H4 (cell line): ENCODE measurements at places on chromosomes 13 and 19. TPM values are rescaled to one million over a fixed set of nuclear protein-coding genes. Genes with fewer than 3 reads are reported as not detected.

Gene ZNF486
- total RNA-seq = 7.5 and 12.0 TPM in 2 replicates

Gene OR7A5
- total RNA-seq = not detected in 2 replicates

Gene FUT3
- total RNA-seq = not detected in 2 replicates

Gene FXYD3
- not detected in 2 replicates for total RNA-seq

Gene CYP2B6
- not detected in 2 replicates for total RNA-seq

GRCh38 chr13:39415008-39415802 lies 187.8 kb downstream of the LHFPL6 start:
- DNase-seq = no peak

DNA sequence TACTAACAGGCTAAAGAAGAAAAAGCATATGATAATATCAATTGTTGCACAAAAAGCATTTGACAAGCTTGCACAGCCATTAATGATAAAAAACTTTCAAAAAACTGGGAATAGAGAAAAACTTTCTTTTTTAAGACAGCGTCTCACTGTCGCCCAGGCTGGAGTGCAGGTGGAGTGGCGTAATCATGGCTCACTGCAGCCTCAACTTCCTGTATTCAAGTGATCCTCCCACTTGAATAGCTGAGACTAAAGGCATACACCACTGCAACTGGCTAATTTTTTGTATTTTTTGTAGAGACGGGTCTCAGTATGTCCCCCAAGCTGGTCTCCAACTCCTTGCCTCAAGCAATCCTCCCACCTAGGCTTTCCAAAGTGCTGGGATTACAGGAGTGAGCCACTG lies 382.8 kb downstream of the TSHZ3 start:
- DNase-seq = no peak

DNA sequence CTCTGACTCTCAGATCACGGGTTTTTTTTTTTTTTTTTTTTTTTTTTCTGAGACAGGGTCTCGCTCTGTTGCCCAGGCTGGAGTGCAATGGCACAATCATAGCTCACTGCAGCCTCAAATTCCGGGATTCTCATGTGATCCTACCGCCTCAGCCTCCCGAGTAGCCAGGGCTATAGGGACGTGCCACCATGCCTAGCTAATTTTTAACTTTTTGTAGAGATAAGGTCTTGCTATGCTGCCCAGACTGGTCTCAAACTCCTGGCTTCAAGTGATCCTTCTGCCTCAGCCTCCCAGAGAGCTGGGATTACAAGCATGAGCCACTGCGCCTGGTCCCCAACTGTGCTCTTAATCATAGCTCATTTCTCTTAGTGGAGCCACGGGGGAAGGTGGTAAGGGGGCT lies 4.6 kb upstream of the GRAMD1A start:
- DNase-seq = no peak

DNA sequence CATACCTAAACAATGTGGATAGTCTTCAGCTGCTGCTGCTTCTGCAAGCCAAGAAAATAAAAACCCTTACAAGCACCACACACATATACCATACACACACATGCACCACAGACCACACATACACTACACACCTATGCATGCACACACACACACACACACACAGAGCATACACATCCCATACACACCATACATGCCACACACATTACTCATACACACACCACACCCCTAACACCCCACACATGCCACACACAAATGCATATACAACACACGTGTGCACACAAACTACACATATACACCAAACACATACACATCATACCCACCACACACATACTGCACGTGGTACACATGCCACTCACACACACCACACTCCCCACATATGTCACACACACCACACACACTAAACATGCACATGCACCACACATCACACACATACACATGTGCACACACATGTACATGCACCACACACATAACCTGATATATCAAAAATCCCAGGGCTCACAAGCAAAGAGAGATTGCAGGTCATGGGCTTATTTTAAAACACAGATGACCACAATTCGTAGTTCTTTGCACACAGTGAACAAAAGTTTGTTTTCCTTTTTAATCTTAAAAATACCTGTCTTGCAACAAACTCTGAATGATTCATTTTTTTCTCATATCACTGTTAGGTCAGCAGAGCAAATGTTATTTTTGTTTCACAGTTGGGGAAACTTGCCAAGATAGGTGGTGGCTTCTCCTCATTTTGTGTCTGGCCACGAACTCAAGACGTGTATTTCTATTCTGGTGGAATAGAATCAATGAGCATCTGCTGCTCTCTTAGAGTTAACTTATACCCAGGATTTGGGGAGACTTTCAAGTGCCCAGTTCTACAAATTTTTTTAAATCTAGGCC lies 456.6 kb downstream of the FGF9 start:
- DNase-seq = no peak

GRCh38 chr19:14479975-14480699 lies 5.0 kb upstream of the PTGER1 start:
- no peak for DNase-seq

DNA sequence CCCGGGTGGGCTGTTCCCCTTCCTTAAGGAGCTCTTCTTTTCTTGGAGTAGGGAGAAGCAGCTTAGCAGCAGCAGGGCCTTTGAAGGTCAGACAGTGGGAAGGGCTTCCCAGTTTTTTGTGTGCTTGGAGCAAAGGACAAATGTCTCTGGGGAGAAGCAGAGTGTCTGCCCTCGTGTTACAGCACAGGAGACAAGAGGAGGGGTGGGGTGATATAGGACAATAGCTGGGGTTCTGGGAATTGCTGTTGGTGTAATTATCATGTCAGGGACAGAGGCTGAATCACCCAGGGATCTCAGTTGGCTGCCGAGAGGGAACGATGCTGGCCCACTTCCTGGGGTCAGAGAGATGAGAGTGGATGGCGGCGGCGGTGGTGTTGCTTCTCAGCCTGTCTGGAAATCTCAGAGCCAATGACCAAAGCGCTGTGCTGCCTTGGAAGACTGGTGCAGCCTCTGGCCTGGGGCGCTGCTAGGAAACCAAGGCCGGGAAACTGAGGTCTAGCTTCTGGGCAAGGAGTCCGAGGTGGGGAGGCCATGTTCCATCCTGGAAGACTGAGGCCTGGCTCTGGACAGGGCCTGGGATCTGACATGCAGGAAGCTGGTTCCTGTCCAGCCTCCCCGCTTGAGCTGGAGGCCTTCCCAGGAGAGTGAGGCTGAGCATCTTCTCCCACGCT lies 1.2 kb downstream of the INAFM1 start:
- no peak for DNase-seq

- peak; percentile 8 for DNase-seq
These were observed 1303.4 kb downstream of the PCDH9 start for GRCh38 chr13:65926750-65927171.

DNA sequence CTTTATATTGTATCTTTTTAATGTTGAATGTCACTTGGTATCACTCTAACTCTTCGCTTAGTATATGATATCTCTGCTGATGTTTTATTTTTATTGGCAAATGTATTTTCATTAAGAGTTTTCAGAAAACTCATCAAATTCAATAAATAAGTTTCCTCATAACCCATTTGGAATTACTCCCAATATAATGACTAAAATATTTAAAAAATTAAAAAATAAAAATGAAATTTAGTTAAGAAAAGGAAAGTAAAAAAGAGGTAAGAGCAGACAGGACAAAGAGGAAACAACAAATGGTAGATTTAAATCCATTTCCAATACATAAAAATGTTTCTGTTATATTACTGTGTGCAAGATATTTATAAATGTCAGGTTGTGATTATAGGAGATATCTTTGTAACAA lies 548.9 kb upstream of the SPRY2 start:
- no peak for DNase-seq

DNA sequence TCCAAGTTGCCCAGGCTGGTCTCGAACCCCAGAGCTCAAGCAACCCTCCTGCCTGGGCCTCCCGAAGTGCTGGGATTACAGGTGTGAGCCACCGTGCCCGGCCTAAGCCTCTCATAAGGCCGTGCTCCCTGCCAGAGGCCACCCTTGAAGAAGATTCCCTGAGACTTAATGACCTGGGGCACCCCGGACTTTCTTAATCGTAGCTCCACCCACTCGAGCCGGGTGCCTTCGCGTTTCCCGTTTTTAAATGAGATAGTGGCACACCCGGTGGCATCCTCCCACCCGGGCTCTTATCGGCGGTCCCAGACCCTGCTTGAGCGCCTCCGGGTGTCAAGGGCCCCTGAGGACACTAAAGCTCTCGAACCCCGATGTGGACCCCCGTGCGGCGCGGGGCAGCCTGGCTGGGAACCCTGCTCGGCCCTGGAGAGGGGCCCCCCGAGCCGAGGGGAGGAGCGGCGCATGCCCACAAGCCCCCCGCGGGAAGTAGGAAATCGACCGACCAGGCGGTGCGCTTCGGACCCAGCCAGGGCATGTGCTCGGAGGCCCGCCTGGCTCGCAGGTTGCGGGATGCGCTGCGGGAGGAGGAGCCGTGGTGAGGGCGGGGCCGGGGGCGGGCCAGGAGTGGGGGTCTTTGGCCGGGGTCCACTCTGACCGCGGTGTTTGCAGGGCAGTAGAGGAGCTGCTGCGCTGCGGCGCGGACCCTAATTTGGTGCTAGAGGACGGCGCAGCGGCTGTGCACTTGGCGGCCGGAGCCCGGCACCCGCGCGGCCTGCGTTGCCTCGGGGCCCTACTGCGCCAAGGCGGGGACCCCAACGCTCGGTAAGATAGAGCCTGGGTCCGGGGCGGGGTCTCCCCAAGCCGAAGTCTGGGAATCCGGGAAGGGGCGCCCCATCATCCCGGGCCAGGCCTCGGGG lies at the start of gene ANKLE1:
ANKLE1 (plus strand) TSS at position 511 of the 914 bp plus-strand sequence; CDS start at position 531, 20 bp downstream.
- no peak for DNase-seq

DNA sequence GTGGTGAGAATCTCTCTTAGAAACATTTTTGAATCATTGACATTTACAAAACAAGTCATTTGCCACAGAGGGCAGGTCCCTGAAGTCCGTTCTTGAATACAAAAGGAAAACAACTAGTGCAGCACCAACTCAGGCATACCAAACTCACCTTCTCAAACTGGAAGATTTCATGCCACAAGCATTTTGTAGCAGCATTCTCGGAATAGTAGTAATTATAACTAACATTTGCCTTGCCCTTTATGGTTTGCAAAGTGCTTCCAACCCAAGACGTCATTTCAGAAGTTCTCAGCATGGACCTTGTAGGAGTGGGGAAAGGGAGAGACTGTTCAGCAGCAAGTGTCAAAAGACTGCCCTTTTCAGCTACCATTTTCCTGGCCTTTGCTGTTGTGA lies 344.6 kb downstream of the RFC3 start:
- DNase-seq = peak; percentile 11

DNA sequence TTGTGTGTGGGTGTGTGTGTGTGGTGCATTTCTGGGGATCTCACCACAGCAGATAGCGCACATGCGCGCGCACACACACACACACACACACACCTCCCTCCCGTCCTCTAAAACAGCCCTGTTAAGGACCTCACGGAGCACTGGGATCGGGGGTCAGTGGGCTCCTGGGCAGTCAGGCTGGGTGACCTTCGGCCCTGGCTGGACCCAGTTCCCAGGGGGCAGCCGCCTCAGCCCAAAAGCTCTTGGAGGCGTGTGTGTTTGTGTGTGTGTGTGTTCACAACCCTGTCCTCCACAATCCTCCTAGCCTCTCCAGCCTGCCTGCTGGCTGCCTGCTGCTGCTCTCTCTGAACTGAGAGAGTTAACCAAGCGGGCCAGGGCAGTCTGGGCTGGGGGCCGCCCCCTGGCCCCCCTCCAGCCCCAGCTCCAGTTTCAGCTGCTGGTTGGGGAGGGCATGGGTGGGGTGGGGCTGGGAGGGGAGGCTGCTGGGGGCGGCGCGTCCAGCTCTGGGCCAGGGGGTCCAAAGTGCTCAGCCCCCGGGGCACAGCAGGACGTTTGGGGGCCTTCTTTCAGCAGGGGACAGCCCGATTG lies at the start of gene FXYD1:
FXYD1 (plus strand) TSS at position 520 of the 588 bp plus-strand sequence. CDS start 1,256 bp downstream, outside the sequence.
- no peak for DNase-seq

GRCh38 chr19:40433391-40434216 lies 7.8 kb upstream of the SERTAD1 start:
- DNase-seq = peak; percentile 83
